Sigmoid colon (tissue), 7 donors: ENCODE measurements at places on chromosomes 2 and 18. TPM values are rescaled to one million over a fixed set of nuclear protein-coding genes. Genes with fewer than 3 reads are reported as not detected.

DNA sequence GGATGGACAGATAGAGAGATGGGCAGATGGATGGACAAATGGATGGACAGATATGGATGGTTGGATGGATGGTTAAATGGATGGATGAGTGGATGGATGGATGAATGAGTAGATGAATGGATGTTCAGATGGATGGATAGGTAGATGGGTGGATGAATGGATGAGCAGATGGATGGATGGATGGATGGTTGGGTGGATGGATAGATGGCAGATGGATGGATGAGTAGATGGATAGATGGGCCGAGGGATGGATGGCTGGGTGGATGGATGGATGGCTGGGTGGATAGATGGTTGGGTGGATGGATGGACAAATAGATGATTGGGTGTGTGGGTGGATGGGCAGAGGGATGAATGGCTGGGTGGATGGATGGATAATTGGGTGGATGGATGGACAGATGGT is 98.9 kb upstream of the OTOS start:
- DNase-seq = peak; percentile 33

DNA sequence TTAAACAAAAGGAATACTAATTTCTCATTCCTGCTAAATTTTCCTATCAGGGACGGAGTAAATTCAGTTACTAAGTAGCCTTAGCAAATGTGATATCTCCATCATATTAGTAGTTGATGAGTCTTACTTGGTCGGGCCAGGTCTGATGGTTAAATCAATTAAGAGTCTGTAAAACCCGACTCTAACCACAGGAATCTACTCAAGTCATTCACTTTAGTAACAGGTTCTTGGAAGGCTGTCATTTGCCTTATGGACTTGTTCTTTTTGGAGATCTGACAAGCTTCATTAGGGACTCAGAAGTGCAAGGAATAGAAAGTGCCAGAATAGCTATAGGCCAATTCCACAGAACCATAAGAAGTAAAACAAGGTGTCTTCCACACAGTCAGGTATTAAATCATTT is 119.0 kb downstream of the GCA start:
- DNase-seq = no peak

- DNase-seq = no peak
Measured at GRCh38 chr2:41694536-41695049, 353.2 kb upstream of the PKDCC start.

DNA sequence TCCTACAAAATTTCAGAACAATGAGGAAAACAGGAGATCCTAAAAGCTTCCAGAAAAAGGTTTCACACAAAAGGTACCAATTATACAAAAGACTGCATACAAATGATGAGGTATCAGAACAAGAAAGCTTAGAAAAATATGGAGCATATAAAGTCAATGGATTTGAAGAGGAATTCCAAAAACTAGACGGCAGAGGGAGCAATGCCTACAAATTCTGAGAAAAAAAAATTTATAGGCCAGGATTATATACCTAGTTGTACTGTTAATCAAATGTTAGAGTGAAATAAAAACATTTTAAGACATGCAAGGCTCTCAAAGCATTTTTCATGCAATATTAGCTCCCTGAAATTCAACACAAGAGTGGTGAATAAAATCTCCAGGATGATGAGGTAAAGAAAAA is 106.2 kb downstream of the ZRANB3 start:
- no peak for DNase-seq

Gene SCYGR4
- not detected for total RNA-seq

GRCh38 chr18:61791031-61791430 is 101.8 kb downstream of the RNF152 start:
- DNase-seq = no peak

Gene ASB18
- total RNA-seq = not detected

Gene OTOS
- total RNA-seq = not detected
